ENCODE measurements at places on chromosomes 1 and 21. TPM values are rescaled to one million over a fixed set of nuclear protein-coding genes. Genes with fewer than 3 reads are reported as not detected.

- DNase-seq: no peak
These were observed 19.2 kb downstream of the ETV3 start for GRCh38 chr1:157119008-157119407.

GRCh38 chr1:116329524-116330341, 43.3 kb upstream of the ATP1A1 start:
- DNase-seq: no peak

DNA sequence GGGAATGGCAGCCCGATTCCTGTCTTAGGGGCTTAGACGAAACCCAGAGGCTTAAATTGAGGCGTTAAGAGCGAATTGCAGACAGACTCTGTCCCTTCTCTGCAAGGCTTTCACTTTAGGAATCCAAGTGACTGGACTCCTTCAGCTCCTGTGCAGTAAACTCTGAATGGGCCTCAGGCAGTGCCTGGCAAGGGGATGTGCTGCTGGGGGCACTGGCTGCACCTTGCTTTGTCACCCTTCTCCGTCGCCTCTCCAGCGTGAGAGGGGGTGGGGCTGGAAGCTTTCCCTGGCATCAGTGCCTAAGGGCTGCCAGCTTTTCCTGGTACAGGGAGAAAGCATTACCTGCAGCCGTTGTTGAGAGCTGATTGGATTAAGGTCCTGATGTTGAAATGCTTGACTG, 39.9 kb upstream of the NFASC start:
- DNase-seq: no peak

The TCEA3 gene
- total RNA-seq: 13.2 TPM

The GABPB2 gene
- total RNA-seq: 18.2 TPM

DNA sequence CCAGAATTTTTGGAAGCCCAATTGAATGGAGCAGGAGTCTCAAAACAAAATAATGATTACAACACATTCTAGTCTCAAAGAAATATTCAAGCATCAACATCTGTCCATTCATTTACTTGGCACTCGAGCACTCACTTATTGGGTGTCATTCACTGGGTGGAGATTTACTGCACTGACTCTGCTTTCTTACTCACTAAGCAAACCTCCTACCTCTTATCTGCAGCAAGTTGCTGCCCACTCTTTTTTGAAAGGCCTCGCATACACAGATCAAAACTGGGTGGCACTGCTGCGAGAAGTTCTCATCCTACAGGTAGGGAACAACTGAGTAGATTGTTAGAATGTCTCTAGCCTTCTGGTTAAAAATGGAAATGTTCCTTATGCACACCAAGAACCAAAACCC, 18.0 kb downstream of the RHBDL2 start:
- no peak for DNase-seq

The CRYAA gene
- total RNA-seq: not detected

DNA sequence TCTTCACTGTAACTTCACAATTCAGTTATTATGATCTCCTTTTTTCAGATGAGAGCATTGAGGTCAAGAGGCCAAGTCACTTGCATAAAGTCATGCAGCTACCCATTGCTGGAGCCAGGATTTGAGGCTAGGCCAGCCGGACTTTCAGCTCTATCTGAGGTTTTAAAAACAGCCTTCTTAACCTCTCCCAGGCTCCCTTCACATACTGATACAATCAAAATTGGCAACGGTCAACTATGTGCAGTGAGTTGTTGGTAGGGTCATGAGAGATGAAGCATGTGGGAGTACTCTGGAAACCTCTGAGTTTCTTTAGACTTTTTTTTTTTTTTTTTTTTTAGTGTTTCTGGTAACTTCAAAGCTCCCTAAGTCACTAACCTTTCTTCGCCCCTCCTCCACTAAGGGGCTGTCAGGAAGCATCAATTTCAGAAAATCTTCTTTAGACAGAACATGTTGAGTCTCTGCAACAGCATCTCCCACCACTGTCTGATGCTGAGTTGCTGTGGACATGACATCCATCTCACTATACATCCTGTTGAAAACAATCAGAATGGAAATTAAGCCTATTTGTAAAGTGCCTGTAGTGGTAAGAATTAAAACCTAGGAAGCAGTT, 201.8 kb downstream of the SIPA1L2 start:
- DNase-seq: no peak

The ATP5PB gene
- total RNA-seq: 141 TPM

GRCh38 chr1:204978782-204979181, 64.2 kb upstream of the CNTN2 start:
- DNase-seq: no peak

DNA sequence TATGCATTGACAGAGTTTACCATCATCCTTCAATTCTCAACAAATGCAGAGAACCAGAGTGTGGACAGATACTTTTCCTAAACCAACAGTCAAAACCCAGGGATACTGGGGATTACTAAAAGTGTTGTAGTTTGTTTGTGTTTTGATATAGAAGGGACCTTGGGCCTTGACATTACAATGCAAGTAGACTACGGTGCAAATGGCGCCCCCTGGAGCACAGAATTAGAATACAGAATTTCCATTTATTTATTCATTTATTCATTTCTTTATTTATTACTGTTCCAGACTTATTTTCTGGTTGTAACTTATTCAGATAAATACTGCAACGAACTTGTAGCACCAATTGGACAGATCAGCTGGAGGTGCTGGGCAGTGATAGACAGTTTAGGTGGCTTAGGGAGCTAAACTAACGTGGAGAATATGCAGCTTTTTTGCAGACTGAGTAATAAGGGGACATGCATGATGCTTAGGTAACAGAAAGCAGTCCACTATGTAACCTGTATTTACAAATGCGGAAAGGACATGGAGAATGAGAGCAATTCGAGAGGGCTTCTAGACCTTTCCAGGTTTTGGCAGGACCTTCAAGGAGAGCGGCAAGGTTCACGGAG, 42.6 kb downstream of the KIRREL1 start:
- DNase-seq: peak; percentile 29

The SPRR1B gene
- not detected for total RNA-seq

The TNFRSF9 gene
- total RNA-seq: 0.44 TPM

The CLCA1 gene
- not detected for total RNA-seq

The SLC44A5 gene
- total RNA-seq: 0.37 TPM

The BARHL2 gene
- not detected for total RNA-seq

DNA sequence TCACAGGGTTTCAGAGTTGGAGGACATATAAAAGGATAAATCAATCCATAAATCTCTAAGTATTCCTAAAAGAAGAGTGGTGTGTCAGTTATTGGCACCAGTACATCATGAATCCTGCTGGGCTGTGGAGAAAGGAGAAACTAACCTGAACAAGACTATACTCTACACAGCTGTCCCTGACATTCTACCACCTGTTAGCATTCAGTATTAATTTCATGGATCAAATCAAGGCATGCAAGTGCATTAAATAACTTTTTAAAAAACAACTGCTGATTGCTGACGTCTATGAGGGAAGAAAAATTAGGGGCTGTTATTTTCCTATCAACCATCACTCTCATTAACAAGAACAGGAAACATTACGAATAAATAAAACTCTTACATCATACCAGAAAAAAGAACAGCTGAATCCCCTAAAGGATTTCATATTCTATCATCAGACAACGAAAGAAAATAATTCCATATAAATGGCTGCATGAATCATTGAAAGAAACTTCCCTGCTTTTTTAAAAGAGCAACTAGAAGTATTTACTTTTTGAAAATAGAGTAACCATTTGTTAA, 121.7 kb downstream of the ATF6 start:
- DNase-seq: no peak

- DNase-seq: no peak
These were observed 89.1 kb upstream of the SLC35F3 start for GRCh38 chr1:233815357-233815756.

The RIPPLY3 gene
- total RNA-seq: not detected

DNA sequence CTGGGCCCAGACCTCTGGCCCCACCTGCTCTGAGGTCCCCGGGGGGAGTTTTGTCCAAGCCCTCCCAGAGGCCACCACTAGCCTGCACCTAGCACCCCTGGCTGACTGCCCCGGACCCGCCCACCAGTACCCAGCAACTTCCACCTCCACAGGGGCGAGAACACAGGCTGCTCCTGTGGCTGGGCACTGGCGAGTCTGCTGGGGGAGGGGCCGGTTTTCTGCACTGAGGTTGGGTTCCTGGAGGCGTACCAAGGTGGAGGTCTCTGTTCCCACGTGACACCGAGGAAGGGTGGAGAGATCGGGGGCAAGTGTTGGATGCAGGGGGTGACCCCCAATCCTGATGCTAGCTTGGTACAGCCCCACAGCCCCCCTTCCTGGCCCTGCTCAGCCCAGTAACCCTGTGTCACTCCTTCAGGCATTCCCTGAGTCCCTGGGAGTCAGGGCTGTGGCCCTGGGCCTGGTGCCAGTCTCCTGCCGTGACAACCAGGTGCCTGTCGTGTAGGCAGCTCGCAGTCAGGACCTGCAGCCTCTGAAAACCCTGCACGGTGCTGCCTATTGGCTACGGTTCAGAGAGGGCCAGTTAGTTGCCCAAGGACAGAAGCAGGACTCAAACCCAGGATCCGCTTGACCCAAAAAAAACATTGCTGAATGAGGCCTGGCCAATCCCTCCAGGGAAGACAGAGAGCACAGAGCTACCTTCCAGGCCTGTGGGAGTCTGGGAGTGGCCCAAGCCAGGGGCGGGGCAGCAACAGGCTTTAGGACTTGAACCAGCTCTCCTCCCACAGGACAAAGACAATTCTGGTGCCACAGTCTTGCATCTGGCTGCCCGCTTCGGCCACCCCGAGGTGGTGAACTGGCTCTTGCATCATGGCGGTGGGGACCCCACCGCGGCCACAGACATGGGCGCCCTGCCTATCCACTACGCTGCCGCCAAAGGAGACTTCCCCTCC, 3.1 kb downstream of the ESPN start:
- no peak for DNase-seq

DNA sequence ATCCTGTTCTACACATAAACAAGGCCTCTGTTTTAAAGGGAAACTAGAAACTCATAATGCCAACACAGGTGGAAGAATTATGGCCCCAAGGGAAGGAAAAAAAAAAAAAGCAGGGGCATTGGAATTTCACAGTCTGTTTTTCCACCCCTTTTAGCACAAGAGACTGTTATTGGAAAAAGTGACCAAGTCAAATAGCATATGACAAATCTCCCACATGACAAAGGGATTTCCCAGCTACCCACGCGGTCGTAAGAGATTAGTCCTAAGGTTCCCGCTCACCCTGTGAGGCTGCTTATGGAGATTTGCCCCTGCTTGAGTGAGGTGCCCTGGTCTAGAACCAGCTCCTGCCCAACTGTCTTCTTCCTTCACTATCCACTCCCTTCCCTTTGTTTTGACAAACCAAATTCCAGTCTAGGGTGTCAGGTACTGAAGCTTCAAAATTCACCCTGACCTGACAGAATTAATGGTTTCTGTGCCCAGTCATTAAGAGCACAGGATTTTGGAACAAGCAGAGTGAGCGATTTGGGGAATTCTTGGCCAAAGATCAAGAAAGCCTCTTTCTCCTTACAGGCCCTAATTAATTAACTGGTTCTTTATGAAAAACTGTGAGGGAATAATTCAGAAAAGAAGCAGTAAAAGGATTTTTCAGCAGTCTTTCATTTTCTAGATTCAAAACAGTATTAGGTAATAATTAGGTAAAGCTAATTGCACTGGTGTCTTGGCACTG, 107.3 kb downstream of the NMNAT2 start:
- no peak for DNase-seq

The PRR9 gene
- total RNA-seq: 2.0 TPM

The ANGPTL7 gene
- 16.9 TPM for total RNA-seq

The TPTE gene
- total RNA-seq: not detected

The GREM2 gene
- 0.09 TPM for total RNA-seq

DNA sequence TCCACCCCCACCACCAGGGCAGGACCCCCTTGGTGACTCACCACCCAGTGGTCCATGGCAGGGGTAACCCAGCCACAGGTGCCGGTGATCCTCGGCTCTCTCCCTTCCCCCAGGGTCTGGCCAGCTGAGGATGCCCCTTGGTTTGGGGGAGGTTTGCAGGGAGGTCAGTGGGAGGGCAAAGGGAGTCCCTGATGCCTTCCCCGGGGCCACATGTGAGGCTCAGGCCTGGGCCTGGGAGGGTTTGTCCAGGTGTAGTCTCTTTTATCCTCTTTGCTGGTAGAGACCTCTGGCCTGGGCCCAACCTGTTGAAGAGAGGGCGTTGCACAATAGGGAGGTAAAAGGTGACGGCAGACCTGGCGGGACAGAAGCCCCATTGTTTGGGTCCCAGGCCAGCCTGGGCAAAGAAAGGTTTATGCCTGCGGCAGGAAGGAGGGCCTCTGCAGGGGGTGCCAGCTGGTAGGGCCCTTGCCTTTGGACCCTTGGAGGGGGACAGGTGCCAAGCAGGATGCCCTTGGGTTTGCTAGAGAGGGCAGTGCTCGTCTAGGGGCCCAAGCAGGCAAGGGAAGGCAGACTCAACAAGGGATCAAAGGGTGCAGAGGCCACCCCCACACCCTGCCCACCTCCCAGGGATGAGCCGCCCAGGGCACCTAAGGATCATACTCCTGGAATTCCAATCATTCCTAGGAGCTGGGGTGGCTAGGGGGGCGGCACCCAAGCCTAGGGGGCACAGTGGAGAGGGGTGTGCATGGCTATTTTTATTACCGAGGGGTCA, 760 bp upstream of the TINAGL1 start:
- DNase-seq: no peak

The TRIM17 gene
- not detected for total RNA-seq

DNA sequence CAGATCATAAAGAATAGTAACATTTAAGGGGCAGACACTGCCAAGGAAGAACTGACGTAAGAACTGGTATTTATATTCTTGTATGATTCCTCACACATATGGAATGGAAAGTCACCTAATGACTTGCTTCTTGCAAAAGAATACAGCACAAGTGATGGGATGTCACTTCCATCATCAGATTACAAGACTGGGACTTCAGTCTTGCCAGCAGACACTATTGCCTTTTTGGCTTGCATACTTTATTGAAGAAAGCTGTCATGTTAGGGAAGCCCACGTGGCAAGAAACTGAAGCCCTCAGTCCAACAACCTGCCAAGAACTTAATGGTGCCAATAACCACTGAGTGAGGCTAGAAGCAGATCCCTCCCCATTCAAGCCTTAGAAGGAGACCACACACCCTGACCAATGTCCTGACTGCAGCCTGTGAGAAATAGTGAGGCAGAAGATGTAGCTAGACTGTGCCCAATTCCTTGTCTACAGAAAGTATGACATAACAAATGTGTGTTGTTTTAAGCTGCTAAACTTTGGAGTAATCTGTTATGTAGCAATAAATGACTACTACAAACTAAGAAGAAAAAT, 12.0 kb downstream of the EGLN1 start:
- DNase-seq: no peak

DNA sequence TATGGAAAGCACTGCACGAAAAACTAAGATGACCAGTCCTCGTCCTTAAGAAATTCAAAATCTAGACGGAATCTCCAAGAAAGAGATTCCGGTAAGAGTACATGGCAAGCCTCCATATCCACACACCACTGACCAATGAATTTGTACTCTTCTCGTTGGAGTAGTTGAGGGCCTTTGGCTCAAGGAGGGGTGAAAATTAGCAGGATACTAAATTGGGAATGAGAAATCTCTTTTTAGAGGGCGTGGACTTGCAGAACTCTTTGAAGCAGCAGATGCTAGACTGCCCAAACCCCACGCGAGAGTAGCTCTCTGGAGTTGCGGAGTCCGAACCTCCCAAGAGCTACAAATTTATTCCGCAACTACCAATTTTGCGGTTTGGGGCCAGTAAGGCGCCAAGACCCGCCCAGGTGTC, 872 bp upstream of the PPP2R5A start:
- no peak for DNase-seq
